Activated T-cell treated with anti-CD3 and anti-CD28 coated beads, Interleukin-2, amount 50 U/mL, for 4 hours (primary cell): ENCODE measurements at places on chromosomes 1 and 21. TPM values are rescaled to one million over a fixed set of nuclear protein-coding genes. Genes with fewer than 3 reads are reported as not detected.

CDC7 gene
- total RNA-seq = 20.1 TPM

BRINP2 gene
- not detected for total RNA-seq

S100A9 gene
- not detected for total RNA-seq

PEAR1 gene
- not detected for total RNA-seq

DVL1 gene
- total RNA-seq = 72.1 TPM

CDCA8 gene
- 7.7 TPM for total RNA-seq

FMO4 gene
- total RNA-seq = 0.83 TPM

MXRA8 gene
- total RNA-seq = 0.53 TPM

DNA sequence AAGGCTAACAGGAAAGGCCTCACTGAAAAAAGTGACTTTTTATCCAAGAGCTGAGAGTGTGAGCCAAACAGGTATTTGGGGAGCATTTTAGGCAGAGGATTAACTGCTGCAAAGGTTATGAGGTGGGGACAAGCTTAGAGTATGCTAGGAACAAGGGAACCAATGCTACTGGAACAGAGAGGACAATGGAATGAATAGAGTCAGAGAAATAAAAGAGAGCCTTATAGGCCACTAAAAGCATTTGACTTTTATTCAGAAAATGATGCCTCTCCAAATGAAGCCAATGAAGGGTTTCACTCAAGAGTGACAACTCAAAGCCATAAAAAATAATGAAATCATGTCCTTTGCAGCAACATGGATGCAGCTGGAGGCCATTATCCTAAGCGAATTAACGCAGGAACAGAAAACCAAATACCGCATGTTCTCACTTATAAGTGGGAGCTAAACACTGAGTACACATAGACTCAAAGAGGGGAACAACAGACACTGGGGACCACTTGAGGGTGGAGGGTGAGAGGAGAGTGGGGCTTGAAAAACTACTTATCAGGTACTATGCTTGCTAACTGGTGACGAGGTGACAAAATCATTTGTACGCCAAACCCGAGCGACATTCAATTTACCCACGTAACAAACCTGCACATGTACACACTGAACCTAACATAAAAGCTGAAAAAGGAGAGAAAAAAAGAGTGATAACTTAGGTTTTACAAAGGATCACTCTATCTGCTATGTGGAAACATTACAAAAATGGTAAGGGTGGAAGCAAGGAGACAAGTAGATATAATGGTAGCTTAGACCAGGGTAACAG is 11.1 kb downstream of the PTP4A2 start:
- DNase-seq = no peak

- no peak for DNase-seq
These were observed 8.2 kb downstream of the XKR8 start for GRCh38 chr1:27967884-27968466.

DNA sequence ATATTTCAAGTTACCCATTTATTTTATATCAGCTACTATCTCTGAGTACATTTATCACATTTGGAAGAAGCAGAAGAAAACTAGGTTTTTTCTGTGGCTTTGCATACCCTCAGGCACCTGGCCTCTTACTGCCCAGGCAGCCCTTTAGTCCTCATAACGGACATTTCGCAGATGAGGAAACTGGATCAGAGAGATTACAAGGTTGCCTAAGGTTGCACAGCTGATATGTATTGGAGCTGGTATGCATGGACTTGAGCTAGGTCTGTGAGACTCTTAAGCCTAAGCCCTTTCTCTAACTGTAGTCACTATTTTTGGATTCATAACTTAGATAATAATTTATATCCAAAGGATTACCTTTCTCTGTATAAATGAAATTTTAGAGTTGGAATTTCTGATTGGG is 4.0 kb downstream of the CNIH3 start:
- no peak for DNase-seq

DNA sequence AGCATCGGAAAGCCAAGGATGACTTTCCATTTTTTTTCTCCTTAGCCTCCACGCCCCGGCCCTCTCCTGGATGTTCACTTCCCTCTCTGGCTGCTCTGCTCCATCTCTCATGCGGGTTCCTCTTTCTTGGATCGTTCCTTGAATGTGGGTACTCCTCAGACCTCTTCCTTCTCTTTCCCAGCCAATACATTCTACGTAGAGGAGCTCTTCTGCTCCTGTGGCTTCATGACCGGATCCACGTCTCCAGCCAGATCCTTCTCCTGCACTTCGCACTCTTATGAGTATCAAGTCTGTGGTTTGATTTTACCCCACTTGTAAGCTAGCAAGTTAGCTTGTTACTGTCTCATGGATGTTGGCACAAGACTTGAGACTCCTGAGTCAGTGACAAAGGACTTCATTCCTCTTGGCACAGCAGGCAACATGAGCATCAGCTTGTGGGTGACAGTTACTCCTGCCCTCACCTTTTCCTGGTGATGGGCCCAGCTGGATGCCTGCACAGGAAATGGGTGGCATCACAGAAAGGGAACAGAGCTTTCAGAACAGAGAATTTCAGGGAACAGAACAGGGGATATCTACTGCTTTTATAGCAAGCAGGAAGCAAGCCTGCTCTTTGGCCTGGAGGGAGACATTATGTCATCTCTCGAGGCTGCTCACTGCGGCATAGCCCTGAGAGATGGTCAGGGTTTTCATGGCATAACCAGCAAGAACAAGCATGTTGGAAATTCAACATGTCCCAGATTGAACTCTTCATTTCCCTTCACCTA is 100.1 kb upstream of the KIF26B start:
- no peak for DNase-seq

- no peak for DNase-seq
These were observed 618 bp downstream of the CLCC1 start for GRCh38 chr1:108962681-108963051.

- DNase-seq = no peak
These were observed 28.2 kb downstream of the LAMC2 start for GRCh38 chr1:183214021-183214970.

DNA sequence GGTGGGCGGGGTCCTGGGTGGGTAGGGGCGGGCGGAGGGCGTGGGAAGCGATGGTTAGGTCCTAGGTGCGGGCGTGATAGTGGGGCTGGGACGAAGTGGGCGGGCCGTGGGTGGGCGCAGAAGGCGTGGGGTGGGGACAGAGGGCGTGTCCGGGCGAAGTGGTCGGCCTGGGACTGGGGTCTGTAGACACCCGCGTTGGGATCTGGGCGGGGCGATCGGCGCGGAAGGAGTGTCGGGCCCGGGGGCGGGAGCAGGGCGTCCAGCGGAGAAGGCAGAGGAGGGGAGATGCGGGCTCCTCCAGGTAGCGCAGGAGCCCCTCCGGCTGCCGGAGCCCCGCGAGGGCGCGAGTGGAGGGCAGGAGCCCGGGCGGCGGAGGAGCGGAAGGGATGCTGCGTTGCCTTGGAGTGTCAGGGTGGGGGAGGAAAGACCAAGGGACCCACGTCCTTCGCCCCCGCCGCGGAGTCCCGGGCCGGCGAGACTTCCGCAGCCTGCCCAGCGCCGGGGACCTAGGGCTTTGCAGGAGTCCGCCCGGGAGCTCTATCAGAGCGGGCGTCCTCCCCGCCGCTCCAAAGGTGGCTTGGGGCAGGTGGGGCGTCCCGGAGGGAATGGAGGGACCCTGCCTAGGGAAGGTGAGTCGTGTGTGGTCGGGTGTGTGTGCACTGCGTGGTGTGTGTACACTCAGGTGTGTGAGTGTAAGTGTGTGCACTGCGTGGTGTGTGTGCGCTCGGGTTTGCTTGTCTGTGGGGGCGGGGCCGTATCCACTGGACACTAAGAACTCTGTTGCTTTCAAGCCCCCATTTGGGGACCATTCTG is 27.0 kb upstream of the PRSS38 start:
- DNase-seq = no peak

GRCh38 chr1:223652436-223652941 is 13.0 kb downstream of the CAPN8 start:
- DNase-seq = no peak

- no peak for DNase-seq
These were observed 22.8 kb downstream of the DHRS3 start for GRCh38 chr1:12594966-12595756.

DNA sequence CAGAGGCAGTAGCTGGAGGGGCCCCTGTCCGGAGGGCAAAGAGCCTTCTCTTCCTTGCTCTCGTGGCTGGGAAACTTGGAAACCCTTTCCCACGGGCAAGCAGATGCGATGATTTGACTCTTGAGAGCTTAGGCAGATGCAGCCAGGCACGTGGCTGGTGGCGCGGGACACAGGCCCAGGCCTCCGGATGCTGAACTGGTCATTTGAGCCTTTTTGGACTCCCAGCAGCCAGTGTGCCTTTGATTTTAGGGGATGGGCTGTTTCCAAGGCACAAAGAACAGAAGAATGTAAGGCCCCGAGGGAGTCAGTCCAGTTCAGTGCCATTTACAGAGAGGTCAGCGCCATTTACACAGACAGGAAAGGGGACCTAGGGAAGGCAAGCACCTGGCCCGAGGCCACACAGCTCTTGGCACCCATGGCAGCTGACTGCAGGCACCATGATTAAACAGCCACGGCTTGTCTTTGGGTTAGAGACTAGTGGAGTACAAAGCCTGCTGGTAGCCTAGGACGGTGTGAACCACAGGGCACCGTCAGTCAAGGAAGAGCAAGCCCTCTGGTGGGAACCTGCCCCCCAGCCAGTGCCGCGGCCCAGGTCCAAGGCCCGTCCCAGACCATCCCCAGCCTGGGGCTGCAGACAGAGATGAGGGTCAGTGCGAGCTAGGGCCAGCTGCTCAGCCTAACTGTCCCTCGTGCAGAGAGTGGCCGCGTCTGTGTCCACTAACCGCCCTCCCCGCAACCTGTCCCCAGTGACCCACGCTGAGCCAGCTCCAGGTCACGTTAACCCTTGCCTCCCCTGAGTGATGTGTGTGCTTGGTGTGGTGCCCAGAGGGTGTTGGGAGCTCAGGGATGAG is 20.4 kb upstream of the CCDC27 start:
- no peak for DNase-seq

DNA sequence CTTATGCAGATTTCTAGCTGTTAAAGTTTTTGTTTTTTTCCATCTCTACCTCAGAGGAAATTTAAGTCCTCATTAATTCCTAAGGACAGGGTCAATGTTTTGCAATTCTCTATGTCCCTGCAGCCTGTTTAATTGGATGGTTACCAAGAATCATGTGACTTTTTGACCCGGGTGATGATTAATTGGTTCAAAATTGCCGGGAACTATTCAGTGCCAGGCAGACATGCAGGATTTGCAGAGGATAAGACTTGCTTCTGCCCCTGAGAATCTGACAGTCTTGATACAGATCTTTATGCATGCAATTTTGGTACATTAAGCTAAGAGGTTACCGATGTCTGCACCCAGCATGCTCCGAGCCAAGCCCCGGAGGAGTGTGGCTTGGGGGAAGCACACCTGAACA is 87.9 kb downstream of the PLPP3 start:
- DNase-seq = no peak

GRCh38 chr1:69611316-69611715 is 43.6 kb downstream of the LRRC7 start:
- DNase-seq = no peak

DNA sequence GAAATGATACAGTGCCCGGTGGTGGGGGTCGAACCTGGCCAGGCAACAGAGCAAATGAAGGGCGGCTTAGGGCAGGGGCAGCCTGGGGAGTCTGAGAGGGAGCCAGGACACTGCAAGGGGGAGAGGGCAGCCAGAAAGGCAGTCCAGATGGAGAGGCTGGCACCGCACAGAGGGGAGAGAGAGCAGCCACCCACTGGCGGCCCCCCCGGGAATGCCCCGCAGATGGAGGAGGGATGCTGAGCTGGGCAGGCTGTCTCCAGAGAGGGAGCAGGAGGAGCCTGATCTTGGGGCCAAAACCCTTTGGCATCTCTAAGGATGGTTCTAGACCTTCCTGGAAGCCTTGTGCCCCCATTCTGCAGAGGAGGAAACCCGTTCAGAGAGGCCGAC is 112.3 kb downstream of the LACTBL1 start:
- DNase-seq = no peak

DNA sequence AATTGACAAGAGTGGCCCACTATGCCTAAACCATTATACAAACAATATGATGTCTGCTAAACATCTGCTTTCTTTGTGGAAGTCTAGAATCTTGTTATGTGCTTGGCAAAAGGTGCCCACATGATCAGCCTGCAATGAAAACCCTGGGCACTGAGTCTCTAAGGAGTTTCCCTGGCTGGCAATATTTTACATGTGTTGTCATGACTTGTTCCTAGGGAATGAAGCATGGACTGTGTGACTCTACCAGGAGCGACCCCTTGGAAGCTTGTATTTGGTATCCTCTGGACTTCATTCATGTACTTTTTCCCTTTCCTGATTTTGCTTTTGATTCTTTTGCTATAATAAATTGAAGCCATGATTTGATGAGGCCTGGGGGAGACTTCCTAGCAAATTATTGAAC is 324.9 kb downstream of the HHIPL2 start:
- DNase-seq = no peak

GRCh38 chr1:62530516-62531154 is 66.7 kb upstream of the ANGPTL3 start:
- no peak for DNase-seq

DNA sequence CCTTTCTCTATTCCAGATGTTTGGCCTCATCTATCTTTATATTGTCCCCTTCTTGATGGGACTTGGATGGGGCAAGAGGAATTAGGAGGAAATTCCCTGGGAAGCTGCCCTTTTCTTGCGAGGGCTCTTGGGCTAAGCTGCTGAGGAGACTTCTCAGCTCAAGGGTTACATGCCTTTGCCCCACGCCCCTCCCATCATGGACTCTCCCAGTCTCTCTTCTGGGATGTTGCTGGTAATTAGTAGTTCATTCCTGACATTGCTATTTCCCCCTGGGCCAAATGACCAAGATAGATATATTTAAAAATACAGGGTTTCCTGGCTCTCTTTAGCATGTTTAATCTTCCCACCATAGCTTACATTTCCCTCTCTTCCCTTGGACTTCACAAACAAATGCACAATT is 90.6 kb upstream of the RALGPS2 start:
- no peak for DNase-seq

DNA sequence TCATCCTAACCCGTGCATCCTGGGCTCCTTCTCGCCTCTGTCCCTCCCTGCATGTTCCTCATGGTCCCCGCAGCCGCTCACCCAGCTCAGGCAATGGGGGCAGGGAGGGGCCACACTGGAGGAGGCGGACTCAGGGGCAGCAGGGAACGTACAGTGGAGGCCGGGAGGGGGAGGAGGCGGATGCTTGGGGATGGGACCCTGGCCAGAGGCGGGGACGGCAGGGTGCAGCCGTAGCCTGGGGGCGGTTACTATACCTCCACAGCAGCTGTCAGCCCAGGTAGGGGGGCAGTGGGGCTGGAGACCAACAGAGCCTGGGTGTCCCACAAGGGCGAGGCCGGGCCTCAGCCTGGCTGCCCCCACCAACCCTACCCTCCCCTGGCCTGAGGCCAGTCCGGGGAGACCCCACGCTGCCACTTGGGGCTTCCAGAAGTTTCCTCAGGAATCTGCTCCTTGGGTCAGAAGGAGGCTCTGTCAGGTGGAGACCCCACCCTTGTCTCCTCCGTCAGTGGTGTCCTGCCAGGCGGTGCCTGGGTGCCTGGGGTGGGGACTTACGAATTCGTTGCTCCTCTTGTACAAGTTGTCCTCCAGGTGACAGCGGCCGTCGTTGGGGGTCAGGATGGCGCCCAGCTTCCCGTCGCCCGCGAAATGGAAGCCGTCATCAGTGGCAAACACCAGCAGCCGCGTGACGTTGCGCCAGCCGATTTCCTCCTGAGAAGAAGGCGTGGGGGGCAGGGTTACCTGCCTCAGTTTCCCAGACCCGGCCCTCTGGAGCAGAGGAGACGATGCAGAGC is 20.7 kb downstream of the ITGB2 start:
- DNase-seq = no peak
